Cortex of kidney (tissue), 1 donor: ENCODE measurements at places on chromosomes 2 and 18.
A peak's percentile ranks its signal among the peaks of the same experiment; 100 is the strongest.

GRCh38 chr2:143623231-143623908, 494.2 kb downstream of the ARHGAP15 start:
- no peak for DNase-seq

- DNase-seq = no peak
Observed at GRCh38 chr2:159776321-159776720, 21.7 kb downstream of the CD302 start.

- DNase-seq = no peak
Observed at GRCh38 chr2:163641986-163642385, 93.8 kb downstream of the FIGN start.

GRCh38 chr2:58767828-58768714, 526.9 kb upstream of the FANCL start:
- DNase-seq = no peak

DNA sequence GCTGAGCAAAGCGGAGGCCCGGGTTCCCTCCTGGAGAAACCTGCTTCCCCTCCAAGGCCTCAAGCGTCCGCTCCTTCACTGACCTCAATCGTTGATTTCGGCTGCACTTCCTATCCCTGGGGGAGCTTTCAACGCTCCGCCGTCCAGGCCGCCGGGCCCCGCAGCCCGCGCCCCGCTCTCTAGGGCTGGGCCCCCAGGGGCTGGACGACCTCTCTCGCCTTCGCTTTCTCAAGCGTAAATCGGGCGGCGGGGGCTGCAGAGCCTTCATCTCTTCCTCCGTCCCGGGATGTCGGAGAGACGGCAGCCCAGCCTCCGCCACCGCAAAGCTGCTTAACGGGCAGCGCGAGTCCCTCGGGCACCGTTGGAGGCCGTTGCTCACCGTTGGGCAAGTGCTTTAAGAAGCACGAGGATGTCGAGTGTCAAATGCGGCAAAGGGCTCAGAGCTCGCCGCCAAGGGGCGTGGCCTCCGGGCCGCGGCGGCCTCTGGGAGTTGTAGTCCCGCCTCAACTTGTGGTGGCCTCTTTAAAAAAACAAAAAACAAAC, 8.5 kb downstream of the HES6 start:
- DNase-seq = no peak

DNA sequence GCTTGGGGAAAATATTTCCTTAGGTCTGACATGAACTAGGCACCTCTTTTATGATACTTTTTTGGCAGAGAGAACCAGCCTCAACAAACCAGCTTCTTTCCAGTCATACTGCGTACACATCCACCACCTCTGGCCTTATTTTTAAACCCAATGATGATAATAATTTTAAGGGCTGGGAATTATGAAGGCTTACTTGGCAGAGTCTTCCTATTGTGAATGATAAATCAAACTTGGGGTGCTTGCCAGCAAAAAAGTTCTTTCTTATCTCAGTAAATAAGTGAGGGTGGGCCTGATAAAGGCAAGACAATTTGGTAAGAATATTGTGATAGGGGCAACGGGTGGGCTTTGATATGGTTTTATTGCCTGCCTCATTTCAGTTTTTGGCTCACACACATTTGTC, 1230.2 kb upstream of the ZEB2 start:
- DNase-seq = no peak

DNA sequence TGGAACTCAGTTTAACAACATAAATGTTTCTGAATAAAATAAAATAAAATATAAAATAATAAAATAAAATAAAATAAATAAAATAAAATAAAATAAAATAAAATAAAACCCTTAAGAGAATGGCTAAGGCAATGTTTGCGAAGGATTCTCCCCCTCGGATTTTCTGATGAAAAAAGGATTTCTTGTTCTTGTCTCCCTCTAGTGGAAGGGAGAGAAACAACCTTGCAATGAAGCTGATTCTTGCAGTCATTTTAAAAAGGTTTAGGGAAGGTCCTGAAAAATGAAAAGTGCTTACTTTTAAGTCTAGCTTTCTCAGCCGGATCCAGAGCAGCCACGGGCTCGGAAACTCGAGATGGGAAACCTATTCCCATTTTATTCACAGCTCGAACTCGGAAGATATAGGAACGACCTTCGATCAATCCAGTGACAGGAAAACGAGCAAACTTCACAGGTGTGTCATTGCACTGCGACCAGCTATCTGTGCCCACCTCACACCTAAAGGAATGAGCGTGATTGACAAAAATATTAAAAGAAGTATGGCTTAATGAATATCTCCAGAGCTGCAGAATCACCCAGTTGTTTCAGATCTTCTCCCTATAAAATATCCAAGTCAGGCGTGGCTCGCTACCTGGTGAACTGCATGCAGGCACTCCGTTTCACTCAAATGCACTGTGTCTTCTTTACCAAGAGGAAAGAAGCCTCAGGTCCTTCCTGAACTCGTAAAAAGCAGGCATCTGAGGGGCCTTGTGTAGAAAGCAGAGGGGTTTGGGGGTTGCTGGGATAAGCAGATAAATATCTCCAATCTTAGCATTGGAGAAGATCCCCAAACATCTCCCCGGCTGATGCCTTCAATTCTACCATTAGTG, 68.1 kb downstream of the MYOM1 start:
- DNase-seq = no peak

DNA sequence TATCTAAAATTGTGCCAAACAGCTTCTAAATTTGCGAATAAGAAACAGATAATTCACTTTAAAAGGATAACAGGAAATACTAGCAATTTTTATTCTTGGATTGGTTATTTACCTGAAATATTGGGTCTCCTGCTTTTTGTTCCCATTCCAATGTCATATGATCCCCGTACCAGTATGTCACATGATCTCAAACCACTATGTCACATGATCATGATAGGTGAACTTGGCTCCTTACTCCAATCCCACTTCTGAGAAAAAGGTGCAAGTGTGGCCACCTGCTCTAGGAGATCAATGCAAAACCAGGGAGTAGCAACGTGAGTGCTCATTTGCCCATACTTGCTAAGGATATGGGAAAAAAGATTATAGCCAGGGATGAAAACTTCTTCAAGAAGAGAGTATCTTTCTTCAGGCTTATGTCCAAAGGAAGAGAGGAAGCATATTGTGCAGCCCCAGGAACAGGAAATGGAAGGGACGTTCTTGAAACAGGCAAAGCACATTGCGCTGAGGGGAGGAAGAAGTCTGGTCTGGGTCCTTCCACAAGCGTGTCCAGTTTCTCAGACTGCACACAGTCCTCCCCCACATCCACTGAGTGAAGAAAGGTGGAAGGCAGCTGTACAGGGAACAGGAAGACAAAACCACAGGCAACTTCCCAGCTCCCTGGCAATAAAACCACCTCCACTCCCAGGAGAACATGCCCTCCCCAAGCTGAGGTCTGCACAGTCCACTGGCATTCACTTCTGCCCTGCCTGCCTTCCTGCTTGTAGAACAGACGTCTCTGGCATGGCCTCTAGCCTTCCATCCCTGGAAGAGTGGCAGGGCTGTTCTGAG, at the start of gene LYG2:
Gene LYG2 (minus strand): TSS at position 176 of the 828 bp plus-strand sequence. CDS start 1,406 bp downstream, outside the sequence.
- no peak for DNase-seq

DNA sequence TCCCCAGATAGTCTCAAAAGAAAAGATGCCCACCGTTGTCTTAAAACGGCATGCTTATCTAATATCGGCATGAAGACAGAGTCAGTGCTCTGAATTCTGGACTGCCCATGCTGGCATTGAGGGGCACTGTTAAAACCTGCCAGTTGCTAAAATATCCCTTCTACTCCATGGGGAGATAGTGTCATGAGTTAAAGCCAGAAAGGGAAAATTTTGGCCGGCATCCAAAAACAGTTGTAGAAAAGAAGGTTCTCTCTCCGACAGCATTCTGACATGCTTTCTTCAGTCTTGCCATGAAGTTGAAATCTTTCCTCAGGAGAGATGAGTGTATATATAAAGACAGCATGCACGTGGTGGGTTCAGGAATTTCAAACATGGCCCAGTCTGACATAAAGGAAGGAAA, 401.3 kb upstream of the PIK3C3 start:
- no peak for DNase-seq

DNA sequence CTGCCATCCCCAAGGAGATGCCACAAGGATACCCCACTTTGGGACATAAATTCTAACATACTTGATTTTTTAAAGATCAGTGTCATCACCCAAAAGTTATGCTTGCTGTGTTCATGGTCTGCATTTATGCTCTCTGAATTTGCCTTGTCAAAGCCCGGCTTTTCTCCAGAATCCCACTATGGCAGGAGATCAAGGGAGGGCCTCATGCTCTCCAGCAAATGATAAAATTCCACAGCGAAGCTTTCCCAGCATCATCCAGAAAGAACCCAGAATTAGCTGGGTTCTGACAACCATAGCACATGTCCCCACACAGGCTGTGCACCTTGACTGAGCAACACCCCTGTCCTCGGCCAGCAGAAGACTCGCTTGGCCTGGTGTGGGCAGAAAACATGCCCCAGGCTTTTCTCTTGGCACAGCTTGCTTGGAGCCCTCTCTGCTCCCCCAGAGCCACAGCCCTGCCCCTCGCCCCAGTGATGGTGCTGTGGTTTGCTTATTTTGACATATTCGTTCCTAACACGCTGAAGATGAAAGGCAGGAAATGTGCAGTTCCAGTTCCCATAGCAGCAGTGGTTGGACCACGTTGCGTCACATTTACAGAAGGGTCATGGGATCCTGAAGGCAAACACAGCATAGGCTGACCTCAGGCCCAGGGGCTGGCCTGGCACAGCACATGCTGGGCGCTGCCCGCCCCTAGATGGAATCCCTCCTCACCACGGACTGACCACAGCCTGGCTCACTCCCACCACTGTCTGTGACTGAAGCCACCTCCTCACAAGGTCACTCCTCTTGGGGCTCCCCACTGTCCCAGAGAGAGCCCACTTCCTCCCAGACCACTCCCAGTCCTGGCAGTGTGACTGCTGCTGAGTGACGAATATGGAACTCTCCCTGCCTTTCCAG, 14.1 kb upstream of the CHRNA1 start:
- no peak for DNase-seq

GRCh38 chr18:74065366-74065765, 82.3 kb downstream of the FBXO15 start:
- no peak for DNase-seq

DNA sequence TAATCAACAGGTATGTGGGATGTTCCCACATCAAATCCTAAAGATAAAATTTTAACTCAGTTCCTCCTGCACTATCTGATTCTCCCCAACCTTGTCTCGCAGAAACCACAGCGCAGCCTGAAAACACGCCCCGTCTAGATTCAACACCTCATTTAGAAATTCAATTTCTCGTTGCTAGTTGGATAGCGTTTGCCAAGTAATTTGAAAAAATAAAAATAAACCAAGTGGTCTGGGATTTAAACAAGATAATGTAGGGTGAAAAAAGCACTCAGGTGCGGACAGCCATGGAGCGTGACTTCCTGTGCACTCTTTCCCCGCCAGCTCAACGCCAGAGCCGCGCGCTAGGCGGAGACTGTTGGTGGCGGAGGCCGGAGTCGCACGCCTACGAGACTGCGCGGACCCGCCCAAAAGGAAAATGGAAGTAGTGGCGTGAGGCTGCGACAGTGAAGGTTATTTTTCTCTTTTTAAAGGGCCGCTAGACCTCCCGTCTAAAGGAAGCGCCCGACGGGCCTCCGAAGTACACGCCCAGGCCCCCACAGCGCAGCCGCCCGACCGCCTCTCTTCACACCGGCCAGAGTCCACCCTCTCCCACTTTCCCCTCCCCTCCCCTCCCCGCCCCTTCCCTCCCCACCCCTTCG, 615 bp upstream of the CCNT2 start:
- DNase-seq = peak; percentile 89

GRCh38 chr2:19744456-19745199, 157.2 kb downstream of the TTC32 start:
- no peak for DNase-seq

DNA sequence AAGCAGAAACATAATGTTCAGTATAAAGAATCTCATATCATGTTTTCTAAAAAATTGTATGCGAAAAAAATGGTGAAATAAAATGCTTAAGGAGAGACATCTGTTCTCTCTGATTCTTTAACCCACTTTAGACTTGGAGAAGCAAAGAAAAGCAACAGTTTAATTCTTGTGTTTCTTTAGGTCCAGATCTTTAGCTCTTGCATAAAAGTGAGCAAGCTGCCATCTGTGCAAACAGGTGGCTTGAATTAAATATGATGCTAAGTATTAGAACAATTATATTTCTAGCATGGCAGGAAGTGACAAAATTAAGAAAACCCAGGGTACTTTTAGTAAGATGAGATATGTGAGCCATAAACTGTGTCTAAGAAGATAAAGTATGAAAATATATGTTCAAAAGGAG, 1038.3 kb downstream of the DPP10 start:
- no peak for DNase-seq

- no peak for DNase-seq
Observed at GRCh38 chr2:221724631-221725203, 152.6 kb upstream of the EPHA4 start.

GRCh38 chr2:39304200-39304599, 60.4 kb upstream of the CDKL4 start:
- no peak for DNase-seq

DNA sequence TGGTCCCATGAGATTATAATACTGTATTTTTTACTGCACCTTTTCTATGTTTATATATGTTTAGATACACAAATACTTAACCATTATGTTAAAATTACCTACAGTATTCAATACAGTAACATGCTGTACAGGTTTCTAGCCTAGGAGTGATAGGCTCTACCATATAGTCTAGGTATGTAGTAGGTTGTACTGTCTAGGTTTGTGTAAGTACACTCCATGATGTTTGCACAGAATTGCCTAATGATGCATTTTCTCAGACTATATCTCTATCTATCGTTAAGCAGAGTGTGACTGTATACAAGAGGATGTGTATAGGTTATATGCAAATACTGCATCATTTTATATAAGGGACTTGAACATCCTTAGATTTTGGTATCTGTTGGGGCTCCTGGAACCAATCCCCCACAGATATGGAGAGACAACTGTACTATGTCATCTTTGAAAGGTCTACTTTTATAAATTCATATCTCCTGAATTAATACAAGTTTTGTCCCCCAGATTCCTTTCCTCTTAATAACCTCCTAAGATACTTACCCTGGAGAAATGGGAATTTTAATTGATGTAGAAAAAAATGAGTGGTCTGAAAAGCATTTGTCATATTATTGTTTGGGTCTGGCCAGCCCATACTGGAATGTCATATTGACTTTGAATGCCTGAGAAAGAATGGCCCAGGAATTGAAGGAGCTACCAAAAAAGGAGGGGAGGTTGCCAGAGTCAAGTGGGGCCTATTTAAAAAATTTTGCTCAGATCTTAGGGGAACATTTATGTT, 36.6 kb downstream of the EHBP1 start:
- DNase-seq = no peak

- no peak for DNase-seq
Observed at GRCh38 chr2:47651296-47651695, 131.6 kb upstream of the MSH6 start.

DNA sequence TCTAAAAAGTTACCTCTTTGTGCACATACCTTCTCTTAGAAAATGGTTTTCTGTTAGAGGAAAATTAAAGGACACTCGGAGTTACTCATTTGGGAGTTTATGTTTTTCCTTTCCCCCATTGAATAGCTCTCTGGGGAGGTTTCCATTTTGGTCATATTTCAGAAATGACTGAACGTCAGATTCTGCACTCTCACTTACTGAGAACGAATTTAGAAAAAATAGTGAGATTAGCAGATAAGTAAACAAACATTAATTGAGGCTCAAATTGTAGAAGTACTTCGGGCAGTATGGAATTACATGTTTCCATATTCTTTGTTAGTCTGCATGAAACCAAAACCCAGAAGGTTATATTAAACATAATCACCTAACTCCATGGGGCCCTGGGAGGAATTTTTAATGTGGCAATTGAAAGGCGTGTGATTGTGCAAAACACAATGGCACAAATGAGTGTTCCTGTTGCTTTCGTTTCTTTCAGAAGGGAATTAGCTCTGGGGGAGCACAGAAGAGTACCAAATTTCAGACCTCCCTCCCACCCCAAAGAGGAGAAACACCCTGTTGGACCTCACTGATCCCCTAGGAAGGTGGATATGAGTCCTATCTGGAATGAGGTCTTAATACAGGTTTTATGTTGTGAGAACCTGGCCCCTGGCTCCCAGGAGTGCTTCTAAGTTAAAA, 212.3 kb downstream of the BCL2 start:
- DNase-seq = no peak
